ENCODE measurements at places on chromosomes 11 and 22. TPM values are rescaled to one million over a fixed set of nuclear protein-coding genes. Genes with fewer than 3 reads are reported as not detected.
A peak's percentile ranks its signal among the peaks of the same experiment; 100 is the strongest.

DNA sequence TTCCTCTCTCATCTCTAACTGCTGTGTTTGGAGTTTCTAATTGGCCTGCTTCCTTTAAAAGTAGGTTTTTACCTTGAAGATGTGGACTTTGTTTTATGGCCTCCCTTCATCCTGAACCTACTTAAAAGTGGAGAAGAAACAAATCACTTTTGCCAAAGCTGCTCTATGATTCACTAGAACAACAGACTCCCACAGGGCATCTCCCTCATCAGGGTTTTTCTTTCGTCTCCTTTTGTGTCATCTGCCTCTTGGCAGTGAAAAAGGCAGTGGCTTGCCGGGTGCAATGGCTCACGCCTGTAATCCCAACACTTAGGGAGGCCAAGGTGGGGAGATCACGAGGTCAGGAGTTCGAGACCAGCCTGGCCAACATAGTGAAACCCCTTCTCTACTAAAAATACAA is 186.6 kb upstream of the MTNR1B start:
- peaks cover 6% of the 10 kb centered on the region for H3K27me3 ChIP-seq
- no peaks in the 10 kb centered on the region for H3K36me3 ChIP-seq
- H3K4me1 ChIP-seq = no peaks in the 10 kb centered on the region
- no peak overlapping the region for H3K4me3 ChIP-seq

DNA sequence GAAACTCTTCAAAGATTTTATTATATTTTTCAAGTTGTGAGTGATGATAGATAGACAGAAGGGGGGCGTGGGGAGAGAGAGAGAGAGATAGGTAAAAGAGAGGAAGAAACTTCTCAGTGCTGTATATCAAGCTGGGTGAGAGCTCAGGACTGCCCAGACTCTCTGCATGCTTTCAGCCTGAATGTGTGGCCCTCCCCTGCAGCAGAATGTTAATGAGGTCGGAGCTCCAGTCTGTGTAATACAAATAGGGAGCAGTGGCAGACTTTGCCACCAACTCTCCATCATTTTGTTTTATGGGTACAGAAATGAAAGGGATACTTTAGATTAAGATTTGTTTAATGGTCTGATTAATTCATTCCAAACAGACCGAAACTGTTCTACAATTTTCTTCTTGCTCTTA is 752.8 kb downstream of the OPCML start:
- DNase-seq = no peak
- no peak overlapping the region for H3K4me3 ChIP-seq
- H3K27ac ChIP-seq = no peak overlapping the region
- H3K4me1 ChIP-seq = peaks cover 28% of the 10 kb centered on the region
- H3K36me3 ChIP-seq = no peaks in the 10 kb centered on the region

GRCh38 chr11:1559111-1559951 is 12.7 kb downstream of the DUSP8 start:
- H3K4me3 ChIP-seq = no peak overlapping the region
- no peaks in the 10 kb centered on the region for H3K36me3 ChIP-seq
- no peak overlapping the region for H3K27ac ChIP-seq
- no peaks in the 10 kb centered on the region for H3K27me3 ChIP-seq
- no peaks in the 10 kb centered on the region for H3K4me1 ChIP-seq
- no peak for DNase-seq

GRCh38 chr22:36887162-36887561 is 26.3 kb upstream of the CSF2RB start:
- H3K27me3 ChIP-seq = peaks cover 6% of the 10 kb centered on the region

DNA sequence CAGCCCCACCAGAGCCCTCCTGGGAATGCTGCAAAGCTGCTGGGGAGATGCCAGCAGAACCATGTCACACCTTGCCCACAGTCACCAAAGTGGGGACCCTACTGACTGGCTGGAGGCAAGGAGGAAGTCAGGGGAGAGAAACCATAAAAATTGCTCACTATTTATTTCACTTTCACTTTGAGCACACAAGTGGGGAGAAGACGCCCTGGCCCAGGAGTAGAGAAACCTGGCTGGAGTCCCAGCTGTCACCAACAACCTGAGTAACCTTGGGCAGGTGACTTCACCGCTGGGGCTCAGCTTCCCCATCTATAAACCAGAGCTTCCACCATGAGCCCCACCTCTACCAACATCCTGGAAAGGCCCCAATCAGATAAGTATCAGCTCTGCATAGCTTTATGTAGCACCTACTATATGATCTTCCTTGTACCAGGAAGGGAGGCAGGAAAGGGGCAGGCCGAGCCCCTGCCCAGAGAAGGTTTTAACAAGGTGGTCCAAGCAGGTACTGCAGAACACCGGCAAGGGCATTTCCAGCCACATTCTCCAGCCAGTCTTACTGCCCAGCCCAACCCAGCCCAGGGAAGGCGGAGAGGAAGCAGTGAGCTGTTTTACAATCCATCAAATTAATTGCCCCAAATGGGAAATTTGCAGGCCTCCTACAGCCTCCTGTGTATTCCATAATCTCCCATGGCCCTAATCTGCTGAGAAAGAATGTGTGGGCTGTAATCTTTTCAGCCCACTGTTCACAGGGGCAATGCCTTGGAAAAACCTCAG is 27.6 kb downstream of the PLEKHA7 start:
- peaks cover 29% of the 10 kb centered on the region for H3K4me1 ChIP-seq
- no peaks in the 10 kb centered on the region for H3K27me3 ChIP-seq
- DNase-seq = peak; percentile 73
- peak overlapping the region; percentile 42 for H3K4me3 ChIP-seq
- no peaks in the 10 kb centered on the region for H3K36me3 ChIP-seq

DNA sequence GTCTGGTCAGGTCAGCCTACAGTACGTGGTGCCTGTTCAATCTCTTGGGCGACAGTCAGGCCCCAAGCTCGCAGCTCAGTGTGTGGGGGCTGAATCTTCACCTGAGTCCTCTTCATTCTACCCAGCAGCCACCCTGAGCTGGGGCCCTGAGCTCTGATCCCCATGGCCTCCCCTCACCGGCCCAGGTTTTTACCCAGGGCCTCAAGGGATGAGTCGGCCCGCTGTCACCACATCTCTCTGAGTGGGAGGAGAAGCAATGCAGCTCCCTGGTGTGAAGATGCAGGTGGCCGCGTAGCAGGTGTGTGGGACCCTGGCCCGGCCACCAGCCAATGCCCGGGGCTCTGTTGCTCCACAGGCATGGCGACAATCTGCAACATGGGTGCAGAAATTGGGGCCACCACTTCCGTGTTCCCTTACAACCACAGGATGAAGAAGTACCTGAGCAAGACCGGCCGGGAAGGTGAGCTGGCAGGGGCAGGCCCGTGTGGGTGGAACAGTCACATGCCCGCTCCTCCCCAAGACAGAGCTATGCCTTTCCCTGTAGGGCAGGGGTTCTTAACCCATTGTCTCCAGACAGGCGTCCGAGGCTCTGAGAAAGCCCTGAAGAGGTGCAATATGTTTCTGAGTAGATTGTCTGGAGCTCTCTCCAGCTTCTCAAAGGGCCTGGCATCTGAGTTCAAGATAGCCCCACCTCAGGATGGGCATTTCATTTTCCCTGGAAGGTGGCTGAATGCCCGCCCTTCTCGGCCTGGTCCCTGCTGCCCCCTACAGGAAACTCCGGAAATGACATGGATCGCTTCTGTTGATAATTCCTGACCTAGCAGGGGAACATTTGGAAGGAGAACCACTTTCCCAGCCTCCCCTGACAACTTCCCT is 26.9 kb downstream of the POLR3H start:
- peaks cover 20% of the 10 kb centered on the region for H3K36me3 ChIP-seq
- H3K4me1 ChIP-seq = no peaks in the 10 kb centered on the region
- H3K4me3 ChIP-seq = no peak overlapping the region
- H3K27me3 ChIP-seq = no peaks in the 10 kb centered on the region
- DNase-seq = no peak

DNA sequence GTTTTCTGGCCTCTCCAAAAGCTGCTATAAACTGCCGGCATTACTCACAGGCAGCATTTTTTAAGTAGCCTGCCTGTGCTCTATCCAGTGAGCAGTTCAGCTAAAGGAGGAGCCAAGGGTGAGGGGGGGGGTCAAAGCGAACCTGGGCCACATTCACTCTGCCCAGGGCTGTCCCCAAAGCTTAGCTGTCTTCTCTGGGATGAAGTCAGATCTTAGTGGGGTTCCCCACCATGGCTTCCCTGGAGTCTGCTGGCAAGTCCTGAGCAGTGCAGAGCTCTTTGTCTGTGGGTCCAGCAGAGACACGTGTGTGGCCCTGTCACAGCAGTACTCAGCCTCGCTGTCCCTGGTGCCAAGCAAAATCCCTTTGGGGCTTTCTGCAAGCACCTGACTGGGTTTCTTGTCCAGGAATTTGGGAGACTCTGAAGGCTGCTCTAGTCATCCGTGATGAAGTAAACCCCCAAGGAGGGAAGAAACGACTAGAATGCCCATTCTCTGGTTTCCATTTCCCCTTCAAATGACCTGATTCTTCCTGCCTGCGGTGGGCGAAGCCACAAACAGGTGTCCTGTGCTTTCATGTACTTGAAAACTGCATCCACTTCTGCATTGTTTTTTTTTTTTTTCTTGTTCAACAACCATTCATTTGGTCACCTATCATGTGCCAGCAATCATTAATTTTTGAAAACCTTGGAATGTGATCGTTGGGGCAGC is 2.6 kb downstream of the KCNJ5 start:
- H3K4me1 ChIP-seq = peaks cover 27% of the 10 kb centered on the region
- no peak for DNase-seq
- no peak overlapping the region for H3K4me3 ChIP-seq
- no peak overlapping the region for H3K27ac ChIP-seq
- peaks cover 61% of the 10 kb centered on the region for H3K27me3 ChIP-seq
- H3K36me3 ChIP-seq = no peaks in the 10 kb centered on the region

The LINC01488 gene
- not detected for total RNA-seq

The CNTF gene
- total RNA-seq = 2.8 TPM

The STX3 gene
- 105 TPM for total RNA-seq

The PRDM11 gene
- 3.5 TPM for total RNA-seq
